NCI-H146 (cell line): ENCODE measurements at places on chromosomes 13 and 19.

GRCh38 chr19:4909156-4909896 is at the start of gene UHRF1:
TSS of gene UHRF1 (plus strand) at chr19:4909501. CDS start at chr19:4910886, 1,385 bp downstream.
- peak; percentile 73 for DNase-seq

DNA sequence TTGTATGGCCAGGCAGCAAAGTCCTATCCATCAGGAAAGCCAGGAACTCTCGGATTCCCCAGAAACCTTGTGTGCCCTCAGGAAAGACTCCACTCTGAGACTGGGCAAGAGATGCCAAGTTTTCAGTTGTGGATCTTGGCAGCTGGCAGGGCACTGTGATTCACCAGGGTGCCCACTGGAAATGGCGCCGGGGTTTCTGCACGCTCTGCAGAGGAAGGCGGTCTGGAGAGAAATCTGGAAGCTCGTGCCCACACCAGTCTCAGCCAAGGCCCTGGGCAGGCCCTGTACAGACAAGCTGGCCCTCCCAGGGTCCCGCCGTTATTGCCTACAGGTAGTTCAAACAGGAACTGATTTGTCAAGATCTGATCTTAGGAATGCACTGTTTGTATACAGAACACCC is 4.9 kb downstream of the NAPA start:
- DNase-seq, result no peak

GRCh38 chr13:95822303-95822702 is 145.4 kb downstream of the DNAJC3 start:
- DNase-seq, result no peak

- DNase-seq, result no peak
Observed at GRCh38 chr13:68026077-68026476, 795.9 kb upstream of the PCDH9 start.

DNA sequence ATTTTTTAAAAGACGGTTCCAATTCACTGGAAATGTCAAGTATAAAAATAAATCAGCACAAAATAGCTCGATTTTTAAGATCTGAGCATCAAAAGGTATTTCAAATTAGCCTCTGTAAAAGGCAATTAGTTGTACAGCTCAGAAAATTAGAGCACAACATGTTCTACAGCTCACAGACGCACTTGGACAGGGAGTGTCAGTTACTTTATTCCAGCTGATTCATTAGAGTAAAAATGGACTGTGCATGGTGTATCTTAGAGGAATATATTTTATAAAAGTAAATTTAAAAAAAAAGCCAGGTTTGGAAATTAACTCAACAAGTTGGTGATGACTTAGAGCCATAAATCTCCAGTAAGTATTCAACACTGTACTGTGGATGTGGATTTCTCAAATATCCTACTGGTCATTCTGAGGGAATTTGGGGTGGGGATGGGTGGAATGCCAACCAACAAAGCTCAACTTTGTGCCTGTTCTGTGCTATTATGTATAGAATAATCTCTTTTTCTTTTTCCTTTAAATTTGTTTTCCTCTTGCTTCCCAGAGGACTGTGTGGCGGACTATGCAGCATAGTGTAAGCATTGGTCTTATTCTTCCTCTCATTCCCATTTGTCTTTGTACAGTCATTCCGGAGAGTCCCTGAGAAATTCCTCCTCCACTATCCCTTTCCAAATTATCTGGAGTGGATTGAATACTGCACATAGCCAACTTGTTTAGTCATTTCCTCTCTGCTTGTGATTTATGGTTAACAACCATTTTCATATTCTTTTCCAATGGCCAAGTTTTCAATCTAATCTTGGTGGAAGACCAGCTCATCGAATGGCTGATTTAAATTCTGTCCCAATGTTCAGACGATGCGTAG is 169.3 kb downstream of the DCT start:
- DNase-seq, result no peak

- no peak for DNase-seq
Observed at GRCh38 chr13:40342901-40343300, 323.5 kb downstream of the FOXO1 start.

DNA sequence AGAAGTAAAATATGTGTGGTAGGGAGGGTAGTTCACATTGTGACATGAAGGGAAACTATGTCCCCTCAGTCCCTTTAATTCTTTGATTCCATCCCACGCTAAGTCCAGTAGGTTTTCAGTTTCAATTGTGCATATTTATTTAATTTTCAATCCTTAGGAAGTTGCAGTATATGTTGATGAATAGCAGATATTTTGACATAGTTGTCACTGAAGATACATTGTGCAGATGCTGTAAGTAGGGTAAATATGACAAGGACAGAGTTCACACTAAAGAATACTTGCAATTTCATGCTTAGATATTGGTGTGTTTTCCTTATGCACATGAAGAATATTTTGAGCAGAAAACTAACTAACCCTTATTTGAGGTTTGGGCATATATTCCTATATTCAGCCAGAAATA is 595.4 kb upstream of the MIR17HG start:
- no peak for DNase-seq

DNA sequence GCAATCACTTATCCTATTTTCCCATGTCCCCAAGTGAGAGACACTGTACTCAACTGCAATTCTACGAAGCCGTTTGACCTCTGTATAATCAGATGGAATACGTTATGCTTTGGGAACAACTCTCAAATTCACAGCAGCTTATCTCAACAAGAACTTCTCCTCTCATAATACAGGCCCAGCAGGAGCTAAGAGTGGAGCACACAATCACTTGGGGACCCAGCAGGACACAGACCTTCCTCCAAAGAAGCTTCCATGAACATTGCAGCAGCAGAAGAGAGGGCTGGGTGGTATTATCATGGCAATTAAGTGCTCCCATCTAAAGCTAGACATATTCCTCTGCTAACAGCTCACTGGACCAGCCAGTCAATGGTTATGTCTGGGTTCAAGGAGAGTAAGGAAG is 428.3 kb upstream of the MIR17HG start:
- no peak for DNase-seq

DNA sequence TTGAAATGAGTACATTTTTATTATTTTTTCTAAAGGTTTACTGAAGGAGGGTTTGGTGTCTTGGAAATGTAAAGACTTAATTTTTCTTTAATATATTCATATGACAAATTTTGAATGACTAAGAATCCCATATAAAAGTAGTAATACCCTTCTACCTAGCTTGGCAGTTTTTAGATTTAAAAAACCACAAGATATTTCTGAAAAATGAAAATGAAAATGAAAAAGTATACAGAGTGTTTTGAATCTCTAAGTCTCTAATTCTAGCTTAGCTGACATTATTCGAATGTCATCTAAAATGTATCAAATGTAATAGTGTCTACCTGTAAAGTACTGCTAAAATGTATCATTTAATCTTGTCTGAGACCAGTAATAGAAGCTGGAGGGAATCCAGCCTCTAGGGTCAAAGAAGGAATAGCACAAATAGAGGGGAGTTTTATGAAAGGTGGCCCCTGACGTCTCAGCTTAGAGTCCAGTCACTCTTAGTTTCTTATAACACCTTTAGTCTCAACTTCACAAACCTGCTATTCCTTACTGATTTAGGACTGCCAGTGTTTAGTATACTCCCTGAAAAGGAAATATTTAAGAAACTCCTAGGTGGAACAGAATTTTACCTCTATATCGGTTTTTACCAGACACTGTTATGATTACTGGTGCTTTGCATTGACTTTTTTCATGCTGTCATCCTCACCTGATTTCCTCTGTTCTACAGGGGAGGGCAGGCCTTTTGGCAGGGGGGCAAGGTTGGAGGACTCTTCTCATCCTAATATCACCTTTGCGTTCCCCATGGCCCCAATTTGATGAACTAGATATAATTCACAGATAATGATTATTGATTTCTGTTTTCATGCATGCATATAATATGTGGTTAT is 16.2 kb upstream of the MIR17HG start:
- DNase-seq, result no peak

DNA sequence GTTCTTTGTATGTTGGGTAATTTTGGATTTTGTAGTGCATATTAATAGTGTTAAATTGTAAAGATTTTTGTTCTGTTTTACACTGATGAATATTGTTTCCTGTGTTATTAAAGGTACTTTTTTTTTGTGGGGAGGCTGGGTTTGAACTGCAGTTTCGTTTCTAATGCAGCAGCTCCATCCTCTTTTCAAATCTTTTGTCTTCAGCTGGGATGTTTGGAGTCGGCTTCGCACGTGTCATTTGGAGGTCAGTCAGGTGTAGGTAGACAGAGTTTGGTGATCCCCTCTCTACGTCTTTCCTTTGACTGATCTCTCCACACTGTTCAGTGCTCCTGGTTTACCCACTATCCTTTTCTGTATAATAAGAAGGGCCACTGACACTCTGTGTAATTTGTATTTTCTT is 30.3 kb downstream of the TDRD3 start:
- no peak for DNase-seq

GRCh38 chr13:106919638-106920037 is 351.7 kb upstream of the ARGLU1 start:
- DNase-seq, result peak; percentile 18
